Activated naive CD8-positive, alpha-beta T cell treated with anti-CD3 and anti-CD28 coated beads for 36 hours (primary cell): ENCODE measurements at places on chromosomes 13 and 19. TPM values are rescaled to one million over a fixed set of nuclear protein-coding genes. Genes with fewer than 3 reads are reported as not detected.

DNA sequence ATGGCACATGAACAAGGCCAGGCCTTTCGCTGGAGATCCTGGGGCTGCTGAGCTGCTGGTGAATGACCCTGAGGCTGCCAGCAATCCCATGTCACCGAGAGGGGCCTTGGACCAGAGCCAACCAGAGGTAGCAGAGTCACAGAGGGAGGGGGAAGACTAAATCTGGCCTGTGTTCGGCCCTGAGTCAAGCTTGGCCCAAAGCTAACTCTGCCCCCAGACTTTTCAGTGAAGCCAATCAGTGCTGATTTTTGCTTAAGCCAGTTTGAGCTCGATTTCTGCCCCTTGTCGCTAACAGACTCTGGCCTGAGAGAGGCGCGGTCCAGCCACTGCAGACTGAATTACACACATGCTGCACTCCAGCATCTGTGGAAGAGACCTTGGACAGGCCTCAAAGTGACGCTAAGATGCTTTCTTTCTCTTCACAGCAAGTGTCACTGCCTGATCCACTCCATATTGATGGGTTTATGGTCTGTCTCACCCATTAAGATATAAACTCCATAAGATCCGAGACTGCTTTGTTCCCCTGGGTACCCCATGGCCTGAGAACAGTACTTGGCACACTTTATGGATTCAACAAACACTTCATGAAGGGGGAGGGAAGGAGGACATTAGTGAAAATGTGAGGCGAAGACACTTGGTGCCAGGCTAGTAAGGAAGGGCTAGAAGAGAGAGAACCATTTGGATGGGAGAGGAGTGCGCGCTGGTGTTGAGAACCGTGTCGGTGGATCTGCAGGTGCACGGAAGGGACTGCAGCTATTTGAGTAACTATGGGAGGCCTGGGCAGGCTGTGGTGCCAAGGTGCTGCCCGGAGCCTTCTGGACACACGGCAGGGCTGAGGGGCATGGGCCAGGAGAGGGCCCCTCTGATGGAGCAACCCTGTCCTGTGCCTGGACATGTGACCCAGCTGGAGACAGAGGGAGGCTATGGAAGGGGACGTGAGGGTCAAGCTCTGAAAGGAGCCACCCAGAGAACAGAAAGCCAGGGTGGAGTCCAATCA lies 17.6 kb downstream of the RANBP3 start:
- peak overlapping the region; percentile 60 for H3K27ac ChIP-seq
- no peaks in the 10 kb centered on the region for H3K27me3 ChIP-seq
- H3K4me1 ChIP-seq: peaks cover 85% of the 10 kb centered on the region
- DNase-seq: no peak
- peaks cover 18% of the 10 kb centered on the region for H3K36me3 ChIP-seq

DNA sequence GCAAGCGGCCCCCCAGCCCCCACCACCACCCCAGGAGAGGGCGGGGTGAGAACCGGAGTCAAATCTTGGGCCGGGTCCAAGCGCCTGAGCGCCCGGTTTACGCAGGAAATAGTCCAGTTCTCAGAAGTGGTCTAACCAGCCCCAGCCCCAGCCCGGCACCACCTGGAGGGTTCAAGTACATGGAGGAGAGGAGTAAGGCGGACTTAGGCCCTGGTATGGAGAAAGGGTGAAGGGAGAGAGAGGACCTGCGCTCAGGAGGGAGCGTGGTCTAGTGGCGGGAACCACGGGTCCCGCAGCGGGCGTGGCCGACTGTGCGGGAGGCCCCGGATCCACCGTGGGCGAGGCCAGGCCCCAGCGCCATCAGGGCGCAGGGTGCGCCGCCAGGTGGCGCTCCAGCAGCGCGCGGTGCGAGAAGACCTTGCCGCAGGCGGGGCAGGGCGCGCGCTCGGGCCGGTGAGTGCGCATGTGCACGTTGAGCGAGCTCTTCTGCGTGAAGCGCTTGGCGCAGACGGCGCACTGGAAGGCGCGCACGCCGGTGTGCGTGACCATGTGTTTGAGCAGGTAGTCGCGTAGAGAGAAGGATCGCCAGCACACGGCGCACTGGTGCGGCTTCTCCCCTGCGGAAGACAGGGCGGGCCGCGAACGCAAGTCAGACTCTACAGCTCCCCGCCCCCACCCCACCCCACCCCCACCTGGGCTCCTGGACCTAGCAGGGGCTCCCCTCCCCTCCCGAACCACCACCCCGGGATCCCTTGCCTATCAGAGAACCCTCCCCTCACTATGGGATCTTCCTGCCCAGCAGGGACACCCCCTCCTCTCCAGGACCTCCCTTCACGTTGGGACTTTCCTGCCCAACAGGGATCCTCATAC lies 2.1 kb upstream of the SLC27A5 start:
- H3K27ac ChIP-seq: peak overlapping the region; percentile 94
- H3K4me1 ChIP-seq: peaks cover 22% of the 10 kb centered on the region
- peak overlapping the region; percentile 90 for H3K4me3 ChIP-seq
- DNase-seq: peak; percentile 99
- H3K36me3 ChIP-seq: peaks cover 23% of the 10 kb centered on the region

GRCh38 chr13:100089465-100090032 lies 656 bp downstream of the PCCA start:
- H3K4me3 ChIP-seq: peak overlapping the region; percentile 93
- no peaks in the 10 kb centered on the region for H3K27me3 ChIP-seq
- H3K36me3 ChIP-seq: peaks cover 9% of the 10 kb centered on the region
- H3K27ac ChIP-seq: peak overlapping the region; percentile 85
- DNase-seq: no peak

NLRP7 gene
- total RNA-seq: not detected

EDDM13 gene
- 2.5 TPM for total RNA-seq

GRCh38 chr19:16383584-16384161 lies 59.0 kb downstream of the KLF2 start:
- no peak overlapping the region for H3K4me3 ChIP-seq
- H3K27me3 ChIP-seq: no peaks in the 10 kb centered on the region
- H3K36me3 ChIP-seq: peaks cover 27% of the 10 kb centered on the region
- peaks cover 28% of the 10 kb centered on the region for H3K4me1 ChIP-seq
- no peak for DNase-seq

DNA sequence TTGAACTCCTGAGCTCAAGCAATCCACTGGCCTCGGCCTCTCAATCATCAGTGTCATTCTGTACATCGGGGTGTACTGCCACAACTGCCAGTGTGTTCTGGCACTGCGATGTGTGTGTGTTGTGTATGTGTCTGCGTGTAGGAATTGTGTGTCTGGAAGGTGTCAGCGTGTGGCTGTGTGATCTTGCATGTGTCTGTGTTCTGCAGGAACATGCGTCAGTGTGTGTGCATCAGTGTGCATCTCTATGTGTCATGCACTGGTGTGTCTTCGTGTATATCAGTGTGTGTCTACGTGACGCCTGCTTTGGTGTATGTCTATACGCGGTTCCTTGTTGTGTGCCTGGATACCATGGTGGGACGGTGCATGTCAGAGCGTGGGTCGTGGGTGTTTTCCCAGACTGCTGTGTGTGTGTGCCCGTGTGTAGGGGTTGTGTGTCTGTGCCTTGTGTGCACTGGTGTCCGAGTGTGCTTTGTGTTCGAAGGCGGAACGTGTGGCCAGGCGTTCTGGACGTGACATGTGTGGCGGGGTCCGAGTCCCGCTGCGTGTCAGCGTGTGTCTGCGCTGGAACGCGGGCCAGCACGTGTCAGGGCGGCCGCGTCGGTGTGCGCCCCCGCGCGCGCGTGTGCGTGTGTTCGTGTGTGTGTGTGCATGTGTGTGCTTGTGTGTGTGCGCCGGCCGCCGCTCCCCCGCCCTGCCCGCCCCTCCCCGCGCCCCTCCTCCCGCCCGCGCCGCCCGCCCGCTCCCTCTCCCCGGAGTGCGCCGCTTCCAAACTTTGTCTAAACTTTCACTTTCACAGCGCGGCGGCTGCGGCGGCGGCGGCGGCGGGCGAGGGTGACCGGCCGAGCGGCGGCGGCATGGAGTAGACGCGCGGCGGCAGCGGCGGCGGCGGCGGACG lies at the start of gene NFIX:
TSS of gene NFIX (plus strand) at position 775 of the 895 bp plus-strand sequence. CDS start 363 bp downstream, outside the sequence.
- H3K36me3 ChIP-seq: no peaks in the 10 kb centered on the region
- H3K27me3 ChIP-seq: no peaks in the 10 kb centered on the region
- peaks cover 7% of the 10 kb centered on the region for H3K4me1 ChIP-seq
- peak within 1 kb of the TSS; percentile 82 for H3K4me3 ChIP-seq
- peak; percentile 74 for DNase-seq
- peak within 1 kb of the TSS; percentile 22 for H3K27ac ChIP-seq

- H3K36me3 ChIP-seq: no peaks in the 10 kb centered on the region
- H3K27me3 ChIP-seq: peaks cover 5% of the 10 kb centered on the region
- H3K4me3 ChIP-seq: no peak overlapping the region
- H3K4me1 ChIP-seq: no peaks in the 10 kb centered on the region
These were observed 85.6 kb downstream of the RXFP2 start for GRCh38 chr13:31824705-31825517.

USP12 gene
- 48.9 TPM for total RNA-seq

DNA sequence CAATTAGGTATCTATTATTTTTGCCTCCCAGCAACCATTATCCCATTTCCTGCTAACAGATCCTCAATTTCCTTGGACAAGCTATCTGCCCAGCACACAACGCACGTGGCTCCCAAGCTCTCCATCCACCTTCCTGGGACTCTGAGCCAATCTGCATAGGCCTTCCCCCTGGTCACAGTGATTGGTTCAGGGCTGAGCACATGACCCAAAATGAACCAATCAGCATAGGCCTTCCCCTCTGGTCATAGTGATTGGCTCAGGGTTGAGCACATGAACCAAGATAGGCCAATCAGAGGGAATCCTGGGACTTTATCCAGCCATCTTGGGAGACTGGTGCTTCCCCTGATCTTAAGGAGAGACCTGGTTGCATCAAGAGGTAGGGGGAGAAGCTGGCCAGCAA lies 5.8 kb downstream of the CPAMD8 start:
- H3K4me1 ChIP-seq: peaks cover 1% of the 10 kb centered on the region
- H3K4me3 ChIP-seq: no peak overlapping the region
- H3K27ac ChIP-seq: no peak overlapping the region
- H3K27me3 ChIP-seq: peaks cover 19% of the 10 kb centered on the region
- peaks cover 12% of the 10 kb centered on the region for H3K36me3 ChIP-seq
- DNase-seq: no peak

IGSF23 gene
- total RNA-seq: not detected

COX6B2 gene
- not detected for total RNA-seq

DNA sequence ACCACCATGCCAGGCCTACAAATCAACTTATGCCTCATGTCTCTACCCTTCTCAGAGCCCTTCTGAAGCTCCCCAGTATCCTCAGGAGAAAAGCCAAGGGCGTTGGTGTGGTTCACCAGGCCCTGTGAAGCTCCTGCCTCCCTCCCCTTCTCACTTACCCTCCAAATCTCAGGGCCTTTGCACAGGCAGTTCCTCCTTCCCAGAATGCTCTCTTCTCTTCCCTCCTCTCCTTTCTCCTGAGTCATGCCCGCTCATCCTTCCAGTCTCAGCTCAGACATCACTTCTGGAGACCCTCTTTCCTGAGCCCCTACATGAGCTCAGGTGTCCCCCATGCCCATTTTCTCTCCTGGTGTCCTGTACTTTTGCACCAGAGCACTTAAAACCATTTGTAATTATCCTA lies 20.5 kb downstream of the HIF3A start:
- H3K27me3 ChIP-seq: no peaks in the 10 kb centered on the region
- no peak for DNase-seq
- H3K4me3 ChIP-seq: no peak overlapping the region
- H3K4me1 ChIP-seq: no peaks in the 10 kb centered on the region
- H3K27ac ChIP-seq: no peak overlapping the region
- H3K36me3 ChIP-seq: no peaks in the 10 kb centered on the region

ZNF226 gene
- total RNA-seq: 6.5 TPM

ELAVL3 gene
- total RNA-seq: not detected

- no peak overlapping the region for H3K27ac ChIP-seq
- H3K4me3 ChIP-seq: no peak overlapping the region
- H3K27me3 ChIP-seq: peaks cover 13% of the 10 kb centered on the region
- peak; percentile 27 for DNase-seq
These were observed 9.1 kb upstream of the LHFPL6 start for GRCh38 chr13:39612023-39612637.

- no peaks in the 10 kb centered on the region for H3K27me3 ChIP-seq
- no peak overlapping the region for H3K27ac ChIP-seq
- H3K4me1 ChIP-seq: peaks cover 22% of the 10 kb centered on the region
- no peak overlapping the region for H3K4me3 ChIP-seq
These were observed 41.7 kb downstream of the RUBCNL start for GRCh38 chr13:46345398-46345797.

- no peaks in the 10 kb centered on the region for H3K4me1 ChIP-seq
- H3K27me3 ChIP-seq: no peaks in the 10 kb centered on the region
- no peak for DNase-seq
- H3K27ac ChIP-seq: no peak overlapping the region
- peaks cover 44% of the 10 kb centered on the region for H3K36me3 ChIP-seq
These were observed 11.3 kb downstream of the YJU2 start for GRCh38 chr19:4258181-4258580.

DNA sequence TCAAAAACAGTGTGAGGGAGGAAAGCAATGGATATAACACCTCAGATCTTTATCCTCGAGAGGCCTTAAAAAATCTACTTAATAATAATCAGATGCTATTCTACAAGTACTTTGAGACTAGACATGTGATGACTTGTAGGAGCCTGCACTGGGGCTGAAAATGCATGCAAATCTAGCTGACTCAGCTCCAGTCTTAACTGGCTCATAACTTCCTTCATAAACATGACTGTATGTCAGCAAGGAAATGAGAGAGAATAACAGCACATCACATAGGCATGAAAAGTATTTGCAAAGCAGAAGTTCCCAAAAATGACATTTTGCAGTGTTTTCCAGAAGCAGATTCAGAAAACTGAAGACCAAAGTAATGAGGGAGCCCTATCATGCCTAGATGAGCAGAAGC lies 38.1 kb downstream of the PSG5 start:
- no peak overlapping the region for H3K27ac ChIP-seq
- no peak for DNase-seq
- H3K4me3 ChIP-seq: no peak overlapping the region
- H3K4me1 ChIP-seq: no peaks in the 10 kb centered on the region

DNA sequence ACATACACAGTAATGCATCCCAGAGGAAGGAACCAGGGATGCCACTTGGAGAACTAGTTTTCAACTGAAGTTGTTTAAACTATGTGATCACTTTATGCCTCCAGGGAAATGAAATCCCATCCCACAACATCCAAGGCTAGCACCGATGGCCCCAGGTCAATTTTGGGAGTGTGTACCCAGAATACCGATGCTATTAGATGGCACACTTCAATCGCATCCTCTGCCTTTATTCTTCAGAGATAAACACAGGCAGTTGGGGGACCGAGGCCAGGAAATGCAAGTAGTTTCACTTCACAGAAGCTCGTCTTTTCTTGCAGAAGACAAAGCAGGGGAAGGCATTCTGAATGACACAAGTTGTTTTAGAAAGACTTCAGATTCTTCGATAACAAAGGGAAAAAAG lies 13.8 kb downstream of the STK24 start:
- peaks cover 84% of the 10 kb centered on the region for H3K4me1 ChIP-seq
- peak overlapping the region; percentile 86 for H3K27ac ChIP-seq
- peak overlapping the region; percentile 73 for H3K4me3 ChIP-seq
- no peak for DNase-seq
- H3K36me3 ChIP-seq: peaks cover 51% of the 10 kb centered on the region

DNA sequence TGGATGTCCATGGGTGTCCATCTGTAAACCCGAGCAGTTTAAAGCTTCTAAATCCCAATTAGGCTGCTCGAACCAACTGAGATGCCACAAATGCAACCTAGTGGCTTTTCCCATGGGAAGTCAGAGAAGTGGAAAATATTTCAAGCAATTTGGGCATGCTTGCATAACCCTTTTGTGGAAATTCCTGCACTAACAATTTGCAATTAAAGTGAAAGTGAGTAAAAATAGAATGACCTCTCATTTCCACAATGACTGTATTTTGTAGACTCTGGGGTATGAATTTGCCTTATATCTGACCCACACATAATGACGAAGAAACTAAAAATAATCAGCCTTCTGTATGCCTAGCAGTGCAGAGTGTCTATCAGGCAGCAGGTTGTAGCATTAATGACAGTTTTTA lies 91.8 kb upstream of the TSC22D1 start:
- no peaks in the 10 kb centered on the region for H3K4me1 ChIP-seq
- no peaks in the 10 kb centered on the region for H3K36me3 ChIP-seq
- no peak overlapping the region for H3K27ac ChIP-seq
- peaks cover 5% of the 10 kb centered on the region for H3K27me3 ChIP-seq
- DNase-seq: no peak
- H3K4me3 ChIP-seq: no peak overlapping the region

NECTIN2 gene
- 0.43 TPM for total RNA-seq
